ENCODE measurements at places on chromosomes 7 and 10.
A peak's percentile ranks its signal among the peaks of the same experiment; 100 is the strongest.

DNA sequence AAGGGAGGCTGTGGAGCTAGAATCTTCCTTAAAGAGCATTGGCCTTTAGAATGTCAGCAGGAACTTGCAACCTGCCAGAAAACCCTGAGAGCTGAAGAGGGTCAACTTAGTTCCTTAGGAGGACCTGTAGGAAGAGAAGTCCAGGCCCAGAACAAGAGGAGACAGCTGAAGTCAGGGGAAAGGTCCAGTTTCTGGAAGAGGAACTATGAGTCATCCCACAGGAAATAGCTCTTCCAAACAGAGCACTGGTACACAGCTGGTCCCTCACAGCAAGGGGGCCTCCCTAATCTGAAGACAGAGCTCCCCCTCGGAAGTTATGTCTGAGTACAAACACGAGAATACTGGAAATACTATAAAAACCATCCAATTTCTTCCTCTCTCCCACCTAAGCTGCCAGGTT, 98.9 kb downstream of the HERPUD2 start:
- DNase-seq, result no peak

DNA sequence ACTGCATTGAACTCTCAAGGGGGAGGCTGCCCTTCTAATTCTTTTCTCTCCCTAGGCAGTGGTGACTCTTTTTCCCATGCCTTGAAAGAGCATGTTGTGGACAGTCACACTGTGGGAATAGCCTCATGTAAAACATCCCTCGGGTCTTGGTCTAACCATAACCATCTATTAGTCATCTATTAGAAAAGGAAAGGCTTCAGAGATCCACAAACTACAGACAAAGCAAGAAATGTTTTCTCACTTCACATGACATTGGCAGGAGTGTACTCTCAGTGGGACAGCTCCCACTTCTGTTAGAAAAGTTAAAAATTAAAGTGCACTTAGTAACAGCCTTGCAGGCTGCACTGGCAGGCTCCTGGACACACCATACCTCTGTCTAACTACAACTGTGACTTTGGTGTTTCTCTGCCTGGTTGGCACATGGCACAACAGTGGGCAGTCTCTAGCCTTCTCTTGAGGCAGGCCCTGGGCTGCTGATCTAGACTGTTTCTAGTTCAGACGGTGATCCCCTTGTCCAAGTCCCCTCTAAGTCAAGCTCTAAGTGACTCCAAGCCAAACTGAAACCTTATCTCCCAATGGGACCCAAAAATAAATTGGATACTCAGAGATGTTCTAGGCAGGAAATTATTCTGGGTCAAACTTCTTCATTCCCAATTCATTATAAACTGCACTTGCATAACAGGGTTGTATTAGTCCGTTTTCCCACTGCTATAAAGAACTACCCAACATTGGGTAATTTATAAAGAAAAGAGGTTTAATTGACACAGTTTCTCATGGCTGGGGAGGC, 57.9 kb upstream of the ITGB1 start:
- DNase-seq, result no peak

DNA sequence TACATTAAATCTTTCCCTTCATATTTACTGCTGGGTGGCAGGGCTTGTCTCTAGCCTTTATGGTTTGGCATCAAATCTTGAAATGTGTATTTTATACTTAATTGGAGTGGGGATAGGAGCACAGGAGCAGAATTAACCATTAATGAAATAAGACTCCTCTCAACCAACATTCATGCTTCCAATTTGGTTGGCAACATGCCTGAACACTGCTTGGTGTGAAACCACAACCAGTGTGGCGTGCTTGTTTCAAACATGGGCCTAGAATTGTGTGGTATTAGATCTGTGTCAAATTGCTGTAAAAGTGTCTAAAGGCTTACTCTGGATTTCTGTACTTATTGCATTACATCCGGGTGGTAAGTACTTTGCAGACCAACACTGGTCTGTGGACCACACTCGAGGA, 25.1 kb upstream of the VPS41 start:
- DNase-seq, result no peak

- DNase-seq, result no peak
Observed at GRCh38 chr10:49620841-49621378, 7.1 kb downstream of the CHAT start.

DNA sequence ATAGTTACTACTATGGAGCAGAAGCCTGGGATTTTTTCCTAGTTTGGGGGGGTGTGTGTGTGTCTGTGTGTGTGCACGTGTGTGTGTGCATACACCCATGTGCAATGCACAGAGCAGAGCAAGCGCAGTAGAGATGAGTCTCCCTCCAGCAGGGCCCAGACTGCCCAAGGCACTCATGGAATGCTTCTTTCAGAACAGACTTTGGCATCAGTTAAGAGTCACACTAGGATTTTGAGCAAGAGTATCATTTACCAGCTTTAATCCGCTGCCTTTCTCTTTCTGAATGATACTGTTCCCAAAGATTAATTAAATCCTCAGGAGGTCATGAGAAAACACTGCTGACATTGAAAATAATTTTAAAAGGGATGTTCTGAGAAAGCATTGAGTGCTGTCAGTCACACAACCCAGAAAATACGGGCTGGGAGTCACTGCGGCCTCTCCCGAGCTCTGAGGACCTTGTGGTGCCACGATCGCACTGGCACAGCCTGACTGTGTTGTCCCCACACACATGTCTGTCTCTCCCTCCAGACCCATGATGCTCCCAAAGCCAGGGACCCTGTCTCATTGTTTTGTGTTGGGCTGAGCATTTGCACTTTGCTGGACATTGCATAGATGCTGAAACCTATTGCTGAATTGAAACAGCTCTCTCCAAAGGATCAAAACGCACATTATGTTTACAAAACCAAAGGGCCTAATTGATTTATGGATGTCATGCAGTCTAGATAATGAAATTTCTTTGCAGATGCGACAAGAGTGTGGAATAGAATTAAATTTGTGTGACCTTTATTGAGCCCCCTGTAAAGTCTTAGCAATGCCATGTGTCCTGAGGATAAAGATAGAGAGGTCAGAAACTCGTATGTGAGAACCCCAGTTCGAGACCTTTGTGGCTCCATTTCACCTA, 54.7 kb upstream of the FIGNL1 start:
- no peak for DNase-seq

- DNase-seq, result no peak
Observed at GRCh38 chr7:130951976-130952876, 218.2 kb upstream of the KLF14 start.

DNA sequence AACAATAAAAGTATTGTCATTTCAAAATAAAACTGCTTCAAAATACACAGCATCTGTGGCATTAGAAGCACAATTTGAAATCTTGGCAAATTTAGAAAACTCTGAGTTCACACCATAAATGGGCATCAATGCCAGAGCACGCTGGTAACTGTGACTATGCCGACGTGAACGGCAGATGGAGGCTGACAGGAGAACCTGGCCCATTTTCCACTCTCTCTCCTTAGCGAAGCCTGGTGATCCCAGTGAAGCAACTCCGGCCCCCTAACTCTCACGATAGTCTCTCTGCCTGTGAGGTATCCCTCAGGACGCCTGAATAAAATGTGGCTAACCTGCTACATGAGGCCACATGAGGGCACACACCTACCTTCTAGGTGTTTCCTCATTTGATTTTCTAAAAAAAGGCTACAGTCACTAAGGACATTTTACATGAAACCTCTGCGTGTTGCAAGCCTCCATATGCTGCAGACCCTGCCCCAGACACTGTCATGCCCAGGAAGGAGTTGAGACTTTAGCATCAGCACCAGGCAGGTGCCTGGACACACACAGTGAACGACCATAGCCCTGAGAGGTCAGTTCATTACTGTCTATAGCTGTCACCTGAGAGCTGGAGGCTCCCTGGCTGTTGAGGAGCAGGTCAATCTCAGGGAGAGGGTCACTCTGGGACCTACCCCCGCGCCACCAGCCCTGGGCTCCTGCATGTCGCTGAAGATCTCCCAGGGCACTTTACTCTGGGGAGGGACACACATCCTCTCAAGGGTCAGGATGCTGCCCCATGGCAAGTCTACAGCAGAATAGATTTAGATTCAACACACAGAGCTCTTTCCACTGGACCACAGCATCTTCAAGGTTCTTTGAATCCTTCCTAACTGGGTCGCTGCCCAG, 62.9 kb upstream of the CAMK2B start:
- no peak for DNase-seq

- no peak for DNase-seq
Observed at GRCh38 chr10:91566115-91566514, 66.8 kb downstream of the PPP1R3C start.

GRCh38 chr7:31186202-31186601, 134.1 kb downstream of the ADCYAP1R1 start:
- no peak for DNase-seq

GRCh38 chr10:23120001-23120934, 24.9 kb downstream of the MSRB2 start:
- no peak for DNase-seq

DNA sequence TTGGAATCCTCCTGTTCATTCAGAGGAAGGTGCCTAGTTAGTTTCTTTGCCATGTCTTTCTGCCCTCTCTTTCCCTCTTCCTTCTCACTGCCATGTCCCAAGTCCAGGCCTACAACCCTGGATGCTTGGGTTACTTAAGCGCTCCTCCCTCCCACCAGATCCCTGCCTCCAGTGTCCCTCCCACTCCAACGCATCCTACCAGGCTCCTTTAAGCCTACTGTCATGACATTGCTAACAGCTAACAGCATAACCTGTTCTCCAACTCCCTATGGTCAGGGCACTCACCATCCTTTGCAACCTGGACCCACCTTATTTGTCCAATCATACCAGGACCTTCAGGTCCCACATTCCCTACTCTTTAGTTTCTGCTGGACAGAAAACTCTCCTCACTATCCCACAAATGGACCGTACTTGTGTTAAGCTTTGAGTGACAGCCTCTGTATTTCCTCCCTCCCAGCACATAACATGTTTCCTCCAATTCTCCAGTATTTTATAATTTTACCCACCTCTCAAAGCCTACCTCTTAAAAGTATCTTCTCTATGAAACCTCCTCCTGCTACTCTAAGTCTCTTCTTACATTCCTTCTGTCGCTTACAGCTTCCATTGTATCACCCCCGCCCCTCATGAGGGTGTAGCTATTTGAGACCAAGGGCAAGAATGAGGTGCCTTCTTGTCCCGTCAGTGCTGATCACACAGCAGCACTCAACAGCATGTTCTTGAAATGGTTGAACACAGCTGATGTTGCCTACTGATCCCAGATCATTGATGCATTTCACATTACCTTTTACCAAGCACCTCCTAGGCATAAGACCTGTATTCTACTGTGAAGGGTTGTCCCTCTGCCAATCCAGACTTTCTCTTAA, 1.7 kb downstream of the BLNK start:
- no peak for DNase-seq

GRCh38 chr7:19442016-19442785, 266.6 kb downstream of the POLR1F start:
- DNase-seq, result peak; percentile 9

DNA sequence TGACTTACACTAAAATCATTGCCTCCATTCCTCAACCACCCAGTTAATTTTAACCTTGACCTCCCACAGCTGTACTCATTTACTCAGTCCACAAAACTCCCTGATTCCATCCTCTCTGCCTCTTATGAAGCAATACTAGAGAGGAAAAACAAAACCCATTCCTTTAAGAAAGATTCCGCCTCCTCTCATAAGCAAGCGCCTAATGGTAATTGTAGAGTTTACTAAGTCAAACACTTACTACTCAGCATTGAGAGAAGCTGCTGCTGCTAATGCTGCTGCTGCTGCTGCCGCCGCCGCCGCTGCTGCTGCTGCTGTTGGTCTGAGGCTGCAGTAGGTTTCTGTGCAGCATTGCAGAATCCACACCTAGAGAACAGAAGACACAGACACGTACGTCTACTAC, 2.1 kb upstream of the ADD3 start:
- DNase-seq, result no peak

- DNase-seq, result no peak
Observed at GRCh38 chr7:157688533-157689268, 351.9 kb downstream of the DNAJB6 start.

GRCh38 chr7:17005271-17005670, 123.5 kb upstream of the AGR3 start:
- DNase-seq, result no peak

- DNase-seq, result no peak
Observed at GRCh38 chr7:16874066-16874465, 7.7 kb downstream of the AGR3 start.

- no peak for DNase-seq
Observed at GRCh38 chr10:76252733-76253132, 821.3 kb downstream of the LRMDA start.

DNA sequence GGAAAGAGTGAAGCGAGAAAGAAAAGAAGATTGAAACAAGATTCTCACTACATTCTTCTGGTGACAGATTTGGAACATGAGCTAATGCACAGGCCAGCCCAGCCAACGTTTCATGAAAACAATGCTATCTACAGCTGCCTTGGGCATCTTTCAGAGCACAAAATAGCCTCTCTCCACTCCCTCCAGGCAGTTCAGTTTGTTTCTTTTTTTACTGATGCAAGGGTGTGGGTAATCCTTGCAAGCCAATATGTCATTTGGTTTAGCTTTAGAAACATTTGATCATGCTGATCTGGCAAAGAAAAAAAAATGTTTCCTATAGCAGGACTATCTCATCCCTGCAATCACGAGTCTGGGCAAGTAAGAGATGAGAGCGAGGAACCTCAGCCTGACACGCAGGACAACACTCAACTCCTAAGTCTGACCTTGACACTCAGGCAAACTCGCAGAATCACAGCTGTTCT, 35.9 kb downstream of the SVIL start:
- no peak for DNase-seq

DNA sequence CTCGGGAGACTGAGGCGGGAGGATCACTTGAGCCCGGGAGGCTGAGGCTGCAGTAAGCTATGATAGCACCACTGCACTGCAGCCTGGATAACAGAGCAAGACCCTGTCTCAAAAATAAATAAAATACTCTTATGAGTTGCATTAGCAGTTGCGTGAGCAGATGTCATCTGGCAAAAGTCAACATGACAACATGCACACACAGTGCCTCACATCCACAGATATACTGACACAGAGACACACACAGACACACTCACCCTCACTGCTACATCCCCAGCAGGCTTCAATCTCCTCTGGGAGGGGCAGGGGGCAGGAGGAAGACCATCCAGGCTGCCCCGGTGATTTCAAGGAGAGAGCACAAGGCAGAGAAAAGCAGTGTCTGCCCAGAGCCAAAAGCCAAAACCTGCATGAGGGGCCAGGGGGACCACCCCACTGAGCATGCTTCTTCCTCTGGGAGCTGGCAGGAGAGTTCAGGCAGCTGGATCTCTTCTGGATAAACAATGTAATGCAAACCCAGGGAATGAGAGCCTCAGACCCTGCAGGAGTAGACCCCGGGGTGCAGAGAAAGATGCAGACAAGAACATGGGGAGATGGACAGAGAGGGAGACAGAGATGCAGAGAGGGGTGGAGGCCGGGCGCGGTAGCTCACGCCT, 9.6 kb upstream of the ELN start:
- no peak for DNase-seq
